ENCODE measurements at places on chromosomes 11 and 22. TPM values are rescaled to one million over a fixed set of nuclear protein-coding genes. Genes with fewer than 3 reads are reported as not detected.

- DNase-seq: no peak
Measured at GRCh38 chr11:133249065-133249464, 283.2 kb downstream of the OPCML start.

DNA sequence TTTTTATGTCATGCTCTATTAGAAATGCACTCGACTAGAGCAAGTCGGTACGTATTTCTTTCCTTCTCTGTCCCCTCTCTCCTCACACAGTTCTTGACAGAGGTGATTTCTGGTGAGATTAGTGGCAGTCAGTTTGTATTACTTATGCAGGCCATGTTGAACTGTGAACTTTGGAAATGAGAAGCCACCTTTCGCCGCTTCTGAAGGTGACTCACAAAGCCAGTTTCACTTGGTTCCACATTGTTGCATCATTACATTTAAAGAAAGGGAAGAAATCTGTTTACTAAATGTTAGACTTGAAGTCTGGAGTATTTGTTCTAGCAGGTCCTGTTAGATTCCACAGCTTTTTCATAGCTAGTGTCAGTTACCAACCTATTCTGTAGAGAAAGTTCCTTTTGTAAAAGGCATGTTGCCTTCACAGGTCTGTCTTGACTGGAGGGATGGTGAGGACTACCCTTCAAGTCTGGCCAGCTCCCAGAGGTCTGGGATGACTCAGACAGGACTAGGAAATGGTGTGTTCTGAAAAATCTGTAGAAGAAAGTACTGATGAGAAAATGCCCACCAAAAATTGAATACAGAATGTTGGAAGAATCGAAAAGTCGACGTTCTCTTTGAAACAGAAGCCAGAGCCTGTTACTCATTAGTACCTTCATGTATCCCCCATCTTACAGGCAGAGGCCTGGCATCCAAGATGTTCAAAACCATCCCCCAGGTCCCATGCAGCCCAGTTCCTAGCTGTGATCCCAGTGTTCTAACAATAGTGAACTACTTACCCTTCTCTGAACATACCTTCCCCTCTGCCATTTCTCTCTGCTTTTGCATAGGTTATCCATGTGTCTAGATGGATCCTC, 181.4 kb downstream of the DBX1 start:
- DNase-seq: no peak

Gene ALG9
- total RNA-seq: 40.5 TPM

DNA sequence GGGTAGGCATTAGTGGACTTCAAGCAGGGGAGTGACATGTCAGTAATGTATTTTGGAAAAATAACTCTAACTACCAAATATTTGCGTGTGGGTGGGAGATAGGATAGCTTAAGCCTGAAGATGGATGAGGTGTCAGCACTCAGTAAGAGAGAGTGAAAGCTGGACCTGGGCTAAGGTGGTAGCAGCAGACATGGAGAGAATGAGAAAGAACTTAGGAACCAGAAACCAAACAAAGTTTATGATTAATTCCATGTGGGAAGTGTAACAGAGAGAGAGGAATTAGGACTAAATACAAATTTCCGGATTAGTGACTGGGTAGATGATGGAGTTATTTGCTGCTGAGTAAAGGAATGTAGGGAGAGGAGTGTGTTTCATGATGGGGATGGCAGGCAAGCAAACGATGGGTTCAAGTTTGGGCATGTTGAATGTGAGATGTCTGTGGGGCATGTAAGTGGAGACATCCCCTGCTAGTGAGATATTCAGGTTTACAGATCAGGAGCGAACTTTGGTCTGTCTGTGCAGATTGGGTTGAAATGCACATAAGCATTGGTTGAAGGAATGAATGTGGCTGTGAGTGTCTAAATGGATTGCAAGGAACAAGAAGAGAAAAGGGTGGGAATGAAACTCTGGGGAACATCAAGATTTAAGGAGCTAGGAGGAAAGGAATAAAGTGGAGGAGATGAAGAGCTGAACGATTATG, 185.6 kb upstream of the MTMR2 start:
- DNase-seq: no peak

DNA sequence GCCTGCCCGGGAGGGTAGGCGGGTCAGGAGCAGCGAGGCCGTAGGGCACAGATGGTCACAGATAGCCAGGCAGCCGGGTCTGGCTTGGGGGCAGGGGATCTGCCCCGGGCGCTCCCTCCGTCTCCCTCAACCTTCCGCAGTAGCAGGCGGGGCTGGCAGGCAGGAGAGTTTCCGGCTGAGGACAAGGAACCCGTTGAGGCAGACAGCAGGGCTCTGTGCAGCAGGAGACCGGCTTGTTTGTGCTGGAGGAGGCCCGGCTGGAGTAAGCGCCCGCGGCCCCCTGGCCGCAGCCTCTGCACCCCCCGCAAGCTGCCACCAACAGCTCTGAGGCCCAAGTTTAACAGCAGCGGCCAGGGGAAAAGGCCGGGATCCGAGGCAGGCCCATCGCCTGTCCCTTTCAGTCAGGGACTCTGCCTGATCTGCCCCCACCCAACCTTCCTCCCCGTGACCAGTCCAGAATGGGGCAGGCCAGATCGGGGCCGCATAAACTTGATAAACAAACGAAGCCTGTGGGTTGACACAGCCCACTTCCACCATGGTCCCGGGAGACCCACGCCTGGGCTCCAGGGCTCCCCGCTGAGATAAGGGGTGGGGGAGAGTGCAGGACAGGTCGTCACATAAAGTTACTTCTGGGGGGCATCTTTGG, 13.6 kb downstream of the SCARF2 start:
- DNase-seq: no peak

Gene MRGPRX3
- total RNA-seq: not detected

DNA sequence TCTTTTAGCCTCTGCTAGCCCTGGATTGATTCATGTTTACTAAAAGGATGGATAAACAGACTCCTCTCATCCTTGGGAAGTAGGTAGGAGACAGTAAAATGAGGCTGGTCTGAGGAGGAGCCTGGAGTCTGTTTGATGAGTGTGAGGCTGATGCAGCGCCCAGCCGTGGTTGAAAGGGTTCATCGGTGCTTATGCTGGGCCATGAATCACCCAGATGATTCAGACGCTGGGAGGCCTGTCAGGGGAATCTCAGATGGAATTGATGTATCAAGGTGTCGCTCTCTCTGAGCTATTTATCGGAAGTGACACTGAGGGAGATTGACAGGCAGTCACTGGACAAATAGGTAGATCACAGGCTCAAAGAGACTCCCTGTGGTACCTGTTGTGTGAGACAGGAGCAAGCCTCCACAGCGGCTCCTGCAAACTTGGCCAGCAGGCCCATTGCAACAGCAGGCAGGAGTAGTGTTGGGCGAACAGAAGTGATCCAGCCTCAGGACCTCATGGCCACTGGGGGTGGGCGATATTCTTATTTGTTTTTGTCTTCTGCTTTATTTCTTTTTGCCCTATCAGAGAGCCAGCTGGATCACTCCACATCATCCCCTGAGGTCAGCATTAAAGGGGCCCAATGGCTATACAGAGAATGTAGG, 109.9 kb upstream of the CADM1 start:
- DNase-seq: no peak

Gene OAF
- 0.57 TPM for total RNA-seq

DNA sequence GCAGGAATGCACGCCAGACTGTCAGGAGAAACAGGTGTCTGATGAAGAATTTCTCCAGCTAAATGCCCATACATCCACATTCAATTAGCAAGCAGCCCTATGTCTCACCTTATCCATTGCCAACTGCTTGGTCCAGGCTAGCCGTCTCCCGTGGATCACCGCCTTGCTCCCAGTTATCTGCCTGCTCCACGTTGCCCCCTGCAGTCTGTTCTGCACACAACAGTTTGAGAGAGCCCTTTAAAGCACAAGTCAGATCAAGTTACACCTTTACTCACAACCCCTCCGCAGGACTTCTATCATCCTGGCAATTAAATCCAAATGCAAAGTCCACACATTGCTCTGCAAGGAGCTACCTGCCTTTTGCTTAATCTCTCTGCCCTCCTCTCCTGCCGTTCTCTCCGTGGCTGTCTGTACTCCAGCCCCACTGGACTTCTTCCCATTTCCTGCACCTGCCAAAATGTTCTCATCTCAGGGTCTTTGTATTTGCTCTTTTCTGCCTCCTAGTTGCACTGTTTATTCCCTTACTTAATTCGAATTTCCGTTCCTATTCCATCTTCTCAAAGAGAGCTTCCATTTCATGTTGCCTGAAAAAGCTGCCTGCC, 185.3 kb upstream of the LARGE1 start:
- DNase-seq: peak; percentile 39

DNA sequence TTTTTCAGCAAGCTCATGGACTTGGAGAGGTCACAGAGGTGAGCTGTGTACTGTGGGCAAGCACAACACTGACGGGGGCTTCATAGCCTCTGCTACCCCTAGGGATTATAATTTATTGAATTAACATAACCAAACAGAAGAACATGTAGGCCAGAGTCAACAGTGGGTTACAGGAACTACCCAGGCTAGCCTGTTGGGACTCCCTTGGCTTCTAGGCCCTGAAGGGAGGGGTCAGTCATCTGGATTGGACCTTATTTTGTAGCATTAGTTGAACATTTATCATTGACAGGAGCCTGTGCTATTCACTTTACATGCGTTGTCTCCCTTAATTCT, 56.9 kb downstream of the KREMEN1 start:
- DNase-seq: no peak

Gene HBB
- total RNA-seq: not detected

Gene CAT
- 16.5 TPM for total RNA-seq

GRCh38 chr11:9038541-9038940, 34.7 kb upstream of the NRIP3 start:
- DNase-seq: no peak

DNA sequence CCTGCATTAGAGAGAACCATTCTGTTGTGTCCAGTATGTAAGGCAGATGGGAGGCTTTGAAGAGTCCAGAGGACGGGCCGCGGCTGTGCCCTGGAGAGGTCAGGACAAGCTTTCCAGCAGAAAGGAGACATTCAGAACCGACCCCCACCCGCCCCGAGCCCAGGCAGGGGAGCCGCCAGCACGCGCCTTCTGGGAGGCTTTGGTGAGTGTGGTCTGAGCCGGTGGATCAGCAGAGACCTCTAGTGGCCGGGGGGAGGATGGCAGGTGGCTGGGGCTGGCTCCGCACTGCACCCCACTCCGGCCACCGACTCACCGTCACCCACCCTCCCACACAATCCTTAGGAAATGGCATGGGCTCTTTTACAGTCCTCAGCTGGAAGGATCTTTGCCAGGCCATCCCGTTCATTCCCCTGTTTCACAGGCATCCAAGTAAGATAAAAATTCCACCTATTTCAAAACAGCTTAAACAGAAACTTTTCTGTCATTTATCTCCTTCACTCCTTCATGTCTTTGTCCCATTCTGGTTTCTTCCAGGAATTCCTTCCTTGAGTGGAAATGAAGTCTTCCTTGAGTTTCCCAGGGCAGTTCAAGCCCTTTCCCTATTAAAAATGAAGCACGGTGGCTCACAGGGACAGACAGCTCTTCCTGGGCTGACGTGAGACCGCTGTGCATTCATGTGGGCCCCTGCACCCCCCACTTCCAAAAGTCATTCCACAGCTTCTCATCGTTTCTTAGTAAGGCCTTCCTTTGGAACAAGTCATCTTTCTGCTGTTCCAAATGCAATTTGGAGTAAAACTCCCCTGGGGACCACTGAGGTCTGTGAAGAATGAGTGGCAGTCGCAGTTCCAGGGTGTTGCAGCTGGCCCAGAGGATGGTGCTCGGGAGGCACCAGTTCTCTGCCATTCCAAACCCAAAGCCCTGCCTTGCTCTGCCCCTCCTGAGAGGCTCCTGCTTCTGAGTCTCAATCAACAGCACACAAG, 91.0 kb downstream of the FEZ1 start:
- DNase-seq: peak; percentile 64

- DNase-seq: no peak
Measured at GRCh38 chr11:117011541-117011898, 86.7 kb downstream of the SIK3 start.

Gene TP53I11
- total RNA-seq: 21.5 TPM

- DNase-seq: no peak
Measured at GRCh38 chr11:118095493-118095892, 8.7 kb upstream of the SMIM35 start.

Gene DGAT2
- 1.1 TPM for total RNA-seq

Gene JHY
- 1.5 TPM for total RNA-seq

GRCh38 chr11:45472716-45473317, 186.7 kb upstream of the SYT13 start:
- no peak for DNase-seq

Gene GLYATL1B
- total RNA-seq: not detected

Gene KCNQ1OT1
- 0.30 TPM for total RNA-seq

GRCh38 chr11:132358573-132358953, 988.1 kb downstream of the NTM start:
- no peak for DNase-seq

Data from activated naive CD4-positive, alpha-beta T cell treated with anti-CD3 and anti-CD28 coated beads, Interleukin-2, amount 50 U/mL, for 72 hours (primary cell).